HS-27A (cell line): ENCODE measurements at places on chromosomes 4 and X.

GRCh38 chrX:41381685-41382084 is 47.7 kb downstream of the DDX3X start:
- DNase-seq, result peak; percentile 24

DNA sequence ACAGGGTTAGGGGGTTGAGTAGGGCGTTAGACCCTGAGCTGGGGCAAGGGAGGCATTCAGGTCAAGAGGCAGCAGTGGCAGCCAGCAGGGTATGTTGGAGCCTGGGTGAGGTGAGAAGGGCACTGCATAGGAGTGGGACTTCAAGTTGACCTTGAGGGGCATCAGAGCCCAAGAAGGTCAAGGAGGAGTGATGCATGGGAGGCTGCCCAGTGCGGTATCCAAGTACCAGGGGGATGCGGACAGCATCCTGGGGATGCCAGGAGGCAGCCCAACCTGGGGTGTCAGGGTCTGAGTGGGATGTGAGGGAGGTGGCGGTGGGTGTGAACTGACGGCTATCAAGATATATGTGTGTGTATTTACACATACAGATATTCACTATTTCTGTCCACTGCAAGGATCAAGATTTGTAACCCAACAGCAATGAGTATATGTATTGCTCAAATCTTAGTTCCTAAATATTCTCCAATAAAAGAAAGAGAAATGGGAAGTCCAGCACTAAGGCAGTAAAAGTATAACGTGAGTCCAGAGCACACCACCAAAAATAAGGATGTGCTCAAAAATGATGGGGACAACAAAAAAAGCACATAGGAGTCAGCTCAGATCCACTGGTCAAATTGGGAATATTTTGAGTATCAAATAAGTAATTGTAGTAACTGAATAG is 9.8 kb upstream of the DCLK2 start:
- no peak for DNase-seq

DNA sequence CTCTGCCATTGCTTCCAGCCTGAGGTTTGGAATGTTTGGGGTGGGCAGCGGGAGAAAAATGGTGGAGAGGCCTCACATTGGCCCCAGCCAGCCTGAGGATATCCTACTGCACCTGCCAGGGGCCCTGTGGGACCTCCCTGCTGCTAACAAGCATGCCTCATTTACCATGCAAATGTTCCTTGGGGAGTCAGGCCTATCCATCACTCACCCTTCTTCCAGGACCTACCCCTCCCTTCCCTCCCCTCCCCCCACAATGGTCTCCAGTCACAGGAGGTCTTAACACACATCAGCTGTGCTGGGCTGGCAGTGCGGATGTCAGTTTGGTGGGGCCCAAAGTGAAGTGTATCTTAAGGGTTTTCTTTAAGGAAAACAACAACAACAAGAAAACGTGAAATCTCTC is 139.2 kb downstream of the SHOX start:
- no peak for DNase-seq

DNA sequence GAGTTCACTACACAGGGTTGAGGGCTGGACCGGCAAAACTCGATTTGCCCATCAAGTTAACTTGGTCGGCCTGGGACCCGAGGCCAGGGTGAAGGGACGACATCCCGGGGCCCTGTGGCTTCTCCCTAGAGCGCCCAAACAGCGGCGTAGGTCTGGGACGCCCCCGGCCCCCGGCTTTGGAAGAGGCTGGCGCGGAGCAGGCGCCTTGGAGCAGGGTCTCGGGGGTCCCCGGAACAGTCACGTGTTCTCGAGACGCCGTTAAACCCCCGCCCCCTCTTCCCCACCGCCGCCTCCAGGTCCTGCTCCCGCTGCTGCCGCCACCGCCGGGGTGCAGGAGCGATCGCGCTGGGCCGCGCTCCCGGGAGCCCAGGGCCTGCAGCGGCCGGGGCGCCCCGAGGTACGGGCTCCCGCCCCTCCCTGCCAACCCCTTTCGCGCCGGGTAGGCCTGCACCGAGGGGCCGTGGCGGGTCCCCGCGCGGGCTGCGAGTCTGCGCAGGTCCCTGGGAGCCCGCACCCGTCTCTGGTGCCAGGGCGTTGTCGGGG is at the start of gene NPY5R:
TSS of gene NPY5R (plus strand) at position 289 of the 543 bp plus-strand sequence. CDS start 6,382 bp downstream, outside the sequence.
- DNase-seq, result no peak

GRCh38 chr4:74583757-74584156 is 138.8 kb downstream of the AREG start:
- no peak for DNase-seq

DNA sequence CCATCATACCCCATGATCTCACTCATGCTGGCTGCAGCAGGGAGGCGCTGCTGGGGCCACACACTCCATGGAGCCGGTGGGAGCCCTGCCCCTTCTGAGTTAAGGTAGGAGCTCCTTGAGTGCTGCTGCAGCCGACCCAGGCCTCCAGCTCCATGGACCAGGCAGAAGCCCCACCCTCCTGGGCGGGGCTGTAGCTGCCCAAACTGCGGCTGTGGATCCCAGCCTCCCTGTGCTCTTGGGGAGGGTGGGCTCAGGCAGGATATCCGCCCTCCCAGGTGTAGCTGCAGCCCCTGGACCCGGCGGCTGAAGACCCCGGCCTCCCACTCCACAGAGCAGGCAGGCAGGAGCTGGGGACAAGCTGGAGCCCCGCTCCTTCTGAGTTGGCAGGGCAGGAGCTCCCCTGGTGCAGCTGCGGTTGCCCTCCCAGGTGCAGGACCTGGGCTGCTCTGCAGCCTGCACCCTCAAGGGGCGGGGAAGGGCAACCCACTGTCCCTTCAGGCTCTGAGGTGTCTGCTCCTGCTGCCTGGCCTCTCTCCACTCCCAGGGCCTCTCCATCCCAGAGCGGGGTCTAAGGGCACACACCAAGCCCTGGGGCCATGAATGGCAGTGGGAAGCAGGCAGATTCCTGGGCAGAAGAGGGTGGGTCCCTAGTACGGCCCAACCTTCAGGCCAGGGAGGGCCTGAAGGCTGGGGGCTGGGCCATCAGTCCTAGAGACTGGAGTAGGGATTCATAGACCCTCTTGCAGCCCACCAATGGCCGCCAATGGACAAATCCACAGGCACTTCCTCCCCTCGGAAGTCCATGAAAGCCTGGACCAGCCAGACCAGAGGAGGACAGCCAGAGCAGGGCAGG is 466.1 kb downstream of the DTHD1 start:
- DNase-seq, result no peak

DNA sequence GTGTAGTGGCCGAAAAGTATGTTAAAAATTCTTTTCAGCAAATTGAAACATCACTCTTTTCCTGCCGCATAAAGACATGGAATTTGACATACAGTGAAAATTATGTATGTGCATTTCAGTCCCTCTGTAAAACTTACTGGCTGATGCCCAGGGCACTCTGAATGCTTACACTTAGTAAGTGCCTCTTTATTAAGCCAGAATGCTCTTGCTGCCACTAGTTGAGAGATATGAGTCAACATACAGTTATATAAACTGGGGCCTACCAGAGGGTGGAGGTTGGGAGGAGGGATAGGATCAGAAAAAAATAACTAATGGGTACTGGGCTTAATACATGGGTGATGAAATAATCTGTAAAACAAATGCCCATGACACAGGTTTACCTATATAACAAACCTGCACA is 38.1 kb upstream of the TRPC5 start:
- no peak for DNase-seq

DNA sequence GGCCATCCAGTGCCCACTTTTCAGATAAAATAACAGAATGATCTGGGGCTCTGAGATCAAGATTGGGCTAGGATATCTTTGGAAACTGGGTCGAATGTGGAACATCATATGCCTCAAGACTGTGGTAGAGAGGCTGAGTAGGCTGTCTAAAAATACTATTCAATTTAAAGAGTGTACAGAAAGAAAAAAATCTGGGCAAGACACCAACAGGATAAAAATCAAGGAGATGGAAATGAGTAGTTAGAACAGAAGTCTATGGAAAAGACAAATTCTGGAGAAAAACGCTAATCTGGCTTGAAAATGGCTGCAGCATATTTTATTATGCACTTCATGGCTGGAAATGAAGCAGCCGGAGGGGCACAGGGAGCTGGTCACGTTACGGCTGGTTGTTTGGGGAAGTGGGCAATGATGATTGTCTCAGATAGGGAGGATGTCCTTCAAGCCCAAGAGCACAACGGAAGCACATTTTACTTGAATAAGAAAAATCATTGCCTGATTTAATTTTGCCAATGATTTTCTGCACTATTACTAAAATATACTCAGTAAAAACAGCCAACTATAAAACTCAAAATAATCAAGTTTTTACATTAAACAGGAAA is 27.1 kb upstream of the MAPK10 start:
- no peak for DNase-seq

- no peak for DNase-seq
Observed at GRCh38 chr4:47486231-47486673, 1.2 kb downstream of the ATP10D start.

DNA sequence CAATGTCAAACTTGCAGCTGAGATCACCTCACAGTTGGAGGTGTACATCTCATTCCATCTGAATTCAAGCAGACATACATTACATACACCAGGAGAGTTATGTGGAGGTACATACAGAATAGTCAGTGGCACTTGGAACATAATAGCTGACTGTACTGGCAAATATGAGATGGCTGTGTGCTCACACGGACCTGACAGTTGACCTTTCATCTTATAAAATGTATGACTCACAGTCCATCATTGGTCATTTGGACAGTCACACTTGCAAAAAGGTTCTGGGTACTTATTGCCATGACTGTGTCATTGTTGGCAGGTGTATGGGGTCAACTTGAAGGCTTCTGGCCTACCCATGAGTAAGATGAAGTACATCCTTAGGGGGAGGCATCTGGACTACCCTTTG is 88.6 kb upstream of the WDR1 start:
- DNase-seq, result no peak

DNA sequence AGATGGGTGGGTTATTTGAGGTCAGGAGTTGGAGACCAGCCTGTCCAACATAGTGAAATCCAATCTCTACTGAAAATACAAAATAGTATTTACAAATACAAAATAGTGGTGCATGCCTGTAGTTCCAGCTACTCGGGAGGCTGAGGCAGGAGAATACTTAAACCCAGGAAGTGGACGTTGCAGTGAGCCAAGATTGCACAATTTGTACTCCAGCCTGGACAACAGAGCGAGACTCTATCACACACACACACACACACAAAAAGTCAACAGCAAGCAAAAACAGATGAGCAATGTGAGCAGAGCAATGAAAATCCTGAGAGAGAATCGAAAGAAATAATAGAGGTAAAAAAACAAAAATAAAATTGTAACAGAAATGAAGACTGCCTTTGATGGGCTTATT is 168.8 kb downstream of the PCDH18 start:
- DNase-seq, result no peak

GRCh38 chrX:72381439-72382201 is 75.9 kb upstream of the CITED1 start:
- no peak for DNase-seq

GRCh38 chrX:10360116-10360515 is 203.3 kb downstream of the CLCN4 start:
- DNase-seq, result no peak

- DNase-seq, result no peak
Observed at GRCh38 chr4:10809905-10810304, 125.3 kb upstream of the CLNK start.
